Putamen (tissue), 1 donor: ENCODE measurements at places on chromosomes 3 and 15.

- no peak for DNase-seq
Measured at GRCh38 chr3:30659270-30660130, 53.1 kb downstream of the TGFBR2 start.

GRCh38 chr15:76840830-76841460 lies 64.2 kb downstream of the SCAPER start:
- DNase-seq: no peak

DNA sequence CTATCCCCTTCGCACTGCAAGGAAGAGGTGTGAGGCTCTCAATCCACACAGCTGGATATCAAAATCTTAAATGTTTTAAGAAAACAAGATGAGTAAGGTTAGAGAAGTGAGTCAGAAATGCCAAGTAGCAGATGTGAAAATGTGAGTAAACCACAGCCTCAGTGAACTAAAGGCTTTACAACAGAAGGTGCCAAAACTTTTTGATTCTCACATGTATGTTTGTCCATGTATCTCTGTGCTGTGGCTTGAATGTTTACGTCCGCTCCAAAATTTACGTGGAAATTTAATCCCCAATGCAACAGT lies 126.8 kb upstream of the PFN2 start:
- DNase-seq: no peak

DNA sequence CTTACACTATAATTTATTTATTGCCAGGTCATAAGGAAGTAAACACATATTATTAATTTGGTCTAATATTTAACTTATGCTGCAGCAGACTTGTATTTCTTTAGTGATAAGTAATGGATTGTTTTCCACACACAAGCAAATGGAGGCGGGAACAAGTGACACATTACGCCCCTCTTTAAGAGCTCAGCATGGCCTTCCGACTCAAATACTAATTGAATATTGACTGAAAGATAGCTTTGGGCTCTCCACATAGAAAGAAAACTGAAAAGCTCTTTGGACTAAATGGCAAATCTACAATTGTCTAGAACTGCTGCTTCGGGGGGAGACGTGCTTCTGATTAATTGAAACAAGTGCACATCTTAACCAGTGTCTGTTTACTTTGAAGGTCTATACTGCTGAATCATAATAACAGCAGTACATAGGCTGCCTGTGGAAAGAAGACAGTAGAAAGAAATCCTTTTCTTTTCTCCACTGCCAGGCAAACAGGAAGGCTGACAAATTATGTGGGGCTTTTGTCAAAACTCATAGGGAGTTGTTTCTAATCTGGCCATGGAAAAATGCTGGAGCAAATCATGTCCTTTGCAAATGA lies 15.9 kb downstream of the CADPS start:
- no peak for DNase-seq

DNA sequence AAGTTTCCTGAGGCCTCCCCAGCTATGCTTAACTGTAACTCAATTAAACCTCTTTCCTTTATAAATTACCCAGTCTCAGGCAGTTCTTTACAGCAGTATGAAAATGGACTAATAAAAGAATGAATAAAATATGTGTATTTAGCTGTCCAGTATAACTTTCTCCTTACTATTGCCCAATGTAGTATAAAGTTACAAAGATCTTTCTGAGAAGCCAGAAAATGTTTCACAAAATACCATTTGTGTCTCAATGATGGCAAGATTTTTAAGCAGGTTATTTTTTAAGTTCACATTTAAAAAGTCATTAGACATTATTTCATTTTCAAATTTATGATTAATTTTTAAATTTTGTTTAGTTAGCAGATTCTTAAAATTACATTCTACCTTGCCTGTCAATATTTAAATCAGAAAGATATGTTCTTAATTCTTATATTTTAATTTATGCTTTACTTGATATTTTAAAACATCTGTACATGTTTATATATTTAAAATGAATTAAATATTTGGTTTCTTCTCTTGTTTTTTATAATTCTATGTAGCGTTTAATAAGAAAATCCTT lies 189.2 kb downstream of the GBE1 start:
- DNase-seq: no peak

- DNase-seq: no peak
Measured at GRCh38 chr15:77060546-77060945, 10.4 kb downstream of the TSPAN3 start.

- DNase-seq: no peak
Measured at GRCh38 chr15:23441204-23441603, 5.8 kb downstream of the GOLGA6L2 start.

- no peak for DNase-seq
Measured at GRCh38 chr3:23270423-23270822, 67.3 kb downstream of the UBE2E2 start.

DNA sequence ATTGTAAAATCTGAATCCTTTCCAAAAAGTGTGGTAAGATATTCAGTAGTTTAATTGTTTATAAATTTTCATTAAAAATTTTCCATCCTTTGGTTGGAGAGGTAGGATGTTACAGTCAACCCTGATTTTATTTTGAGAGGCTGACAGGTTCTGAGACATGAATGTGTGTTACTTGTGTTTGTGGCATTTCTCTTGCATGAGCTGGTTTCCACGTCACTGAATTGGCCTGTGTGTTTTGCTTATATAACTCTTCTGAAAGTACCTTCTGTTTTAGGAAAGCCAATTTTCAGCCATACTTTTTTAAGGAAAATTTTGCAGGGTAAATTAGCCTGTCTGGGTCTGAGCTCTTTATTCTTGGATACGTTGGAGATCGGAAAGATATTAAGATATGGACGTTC lies 30.7 kb downstream of the PXYLP1 start:
- DNase-seq: no peak

- no peak for DNase-seq
Measured at GRCh38 chr3:105826778-105827634, 41.8 kb downstream of the CBLB start.

DNA sequence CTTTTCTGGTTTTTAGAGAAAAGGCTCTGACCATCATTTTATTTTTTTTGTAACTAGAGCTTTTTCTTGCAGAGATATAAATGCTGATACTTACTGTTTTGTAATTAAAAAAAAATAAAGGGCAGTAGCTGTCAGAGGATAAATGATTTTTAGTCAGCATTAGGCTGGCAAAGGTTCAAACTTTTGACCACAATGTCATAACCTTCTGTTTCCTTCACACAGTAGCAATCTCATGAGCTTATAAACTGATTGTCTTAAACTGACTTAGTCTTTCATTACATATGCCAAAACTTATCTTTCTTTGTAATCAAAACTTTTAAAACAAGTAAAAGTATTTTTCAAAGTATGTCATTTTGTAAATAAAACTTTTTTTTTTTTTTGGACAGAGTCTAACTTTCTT lies 841.9 kb downstream of the OTOL1 start:
- no peak for DNase-seq

- no peak for DNase-seq
Measured at GRCh38 chr3:77025471-77025870, 14.4 kb upstream of the ROBO2 start.

DNA sequence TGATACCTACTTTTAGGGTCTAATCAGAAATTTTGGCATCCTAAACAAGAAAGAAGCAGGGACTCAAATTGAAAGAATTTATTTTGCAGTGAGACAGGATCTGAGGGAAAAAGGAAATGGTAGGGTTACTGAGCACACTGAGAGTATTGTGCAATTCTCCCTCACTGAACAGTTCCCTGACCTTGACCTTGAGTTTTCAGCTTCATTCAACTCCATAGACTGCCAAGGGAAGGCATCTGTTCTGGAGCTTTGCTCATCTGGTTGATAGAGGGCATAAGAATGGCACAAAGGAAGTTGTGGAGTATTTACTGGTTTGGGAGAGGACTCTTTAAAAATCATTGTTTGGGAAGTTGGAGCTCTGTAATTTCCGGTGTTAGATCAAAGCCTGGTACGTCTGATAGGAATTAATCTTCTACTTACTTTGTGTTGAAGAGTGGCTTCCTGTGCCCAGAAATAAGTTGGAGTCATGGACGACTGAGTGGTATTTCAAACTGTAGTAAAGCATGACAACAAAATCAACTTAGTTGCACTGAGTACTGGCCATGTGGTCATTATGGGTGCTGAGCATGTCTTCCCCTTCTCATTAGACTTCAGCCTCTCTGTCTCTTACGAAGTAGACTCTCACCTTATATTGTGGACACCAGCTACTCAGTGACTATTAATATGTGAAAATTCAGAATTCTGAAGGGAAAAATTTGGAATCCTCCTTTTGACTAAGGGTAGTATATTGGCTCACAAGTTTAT lies 40.8 kb downstream of the CLDN1 start:
- no peak for DNase-seq

DNA sequence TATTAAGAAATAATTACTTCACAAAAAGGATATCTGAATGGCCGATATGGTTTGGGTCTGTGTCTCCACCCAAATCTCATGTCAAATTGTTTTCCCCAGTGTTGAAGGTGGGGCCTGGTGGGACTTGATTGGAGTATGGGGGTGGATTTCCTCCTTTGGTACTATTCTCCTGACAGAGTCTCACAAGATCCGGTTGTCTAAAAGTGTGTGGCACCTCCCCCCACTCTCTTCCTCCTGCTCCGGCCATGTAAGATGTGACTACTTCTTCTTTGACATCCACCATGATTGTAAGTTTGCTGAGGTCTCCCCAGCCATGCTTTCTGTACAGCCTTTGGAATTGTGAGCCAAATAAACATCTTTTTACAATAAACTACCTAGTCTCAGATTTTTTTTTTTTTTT lies 34.5 kb downstream of the ZBTB11 start:
- DNase-seq: no peak

GRCh38 chr15:91541286-91541685 lies 312.2 kb upstream of the SLCO3A1 start:
- no peak for DNase-seq

DNA sequence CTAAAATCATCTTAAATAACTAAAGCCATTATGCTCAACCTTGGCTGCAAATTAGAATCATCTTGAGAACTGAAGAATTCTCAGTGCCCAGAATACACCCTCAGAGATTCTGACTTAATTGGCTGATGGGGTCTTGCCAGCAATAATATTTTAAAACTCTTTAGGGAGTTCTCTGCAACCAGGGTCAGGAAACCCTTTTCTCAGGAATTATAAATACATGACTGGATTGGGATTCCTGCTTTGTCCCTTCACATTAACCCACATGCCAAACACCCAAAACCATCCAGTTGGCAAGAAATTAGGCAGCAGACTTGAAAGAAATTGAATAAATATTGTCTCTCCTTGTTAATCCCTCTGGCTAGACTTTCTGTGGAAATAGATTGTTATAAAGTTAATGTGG lies 482.3 kb upstream of the NECTIN3 start:
- DNase-seq: no peak

- peak; percentile 4 for DNase-seq
Measured at GRCh38 chr3:105137911-105138310, 228.8 kb upstream of the ALCAM start.

DNA sequence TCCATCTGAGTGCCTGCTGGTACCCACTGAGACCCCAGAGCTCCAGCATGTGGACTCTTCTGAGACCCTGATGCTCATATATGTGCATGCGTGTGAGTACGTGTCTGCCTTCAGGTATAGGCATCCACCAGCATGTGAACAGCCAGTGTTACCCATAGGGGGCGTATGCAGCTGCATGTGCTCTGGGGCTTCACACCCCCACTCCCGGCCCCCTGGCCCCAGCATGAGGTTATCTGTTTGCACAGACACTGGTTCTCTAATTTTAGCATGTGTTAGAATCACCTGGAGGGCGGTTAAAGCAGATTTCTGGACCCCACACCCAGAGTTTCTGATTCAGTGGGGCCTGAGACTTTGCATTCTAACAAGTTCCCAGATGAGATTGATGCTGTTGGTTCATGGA lies 824 bp upstream of the CILP start:
- DNase-seq: no peak

GRCh38 chr3:40173227-40173721 lies 136.2 kb upstream of the EIF1B start:
- peak; percentile 88 for DNase-seq

GRCh38 chr3:126926684-126927400 lies 56.1 kb upstream of the PLXNA1 start:
- DNase-seq: peak; percentile 38

DNA sequence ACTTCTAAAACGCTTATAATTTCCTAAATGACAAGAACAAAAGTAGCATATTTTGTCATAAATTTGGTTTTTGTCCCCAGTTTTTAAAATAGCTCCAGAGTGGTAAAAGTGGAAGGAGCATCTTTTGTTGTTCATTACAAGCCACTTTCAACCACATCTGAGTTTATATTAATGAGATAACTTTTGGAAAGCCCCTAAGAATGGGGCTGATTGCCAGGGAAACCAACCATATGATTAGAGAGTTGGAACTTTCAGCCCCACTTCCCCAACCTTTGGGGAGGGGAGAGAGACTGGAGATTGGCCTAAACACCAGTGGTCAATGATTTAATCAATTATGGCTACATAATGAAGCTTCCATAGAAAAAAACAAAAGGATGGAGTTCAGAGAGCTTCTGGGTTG lies 57.4 kb downstream of the CPA3 start:
- DNase-seq: no peak

GRCh38 chr3:55458181-55458790 lies 28.8 kb downstream of the WNT5A start:
- no peak for DNase-seq

GRCh38 chr15:37100966-37101215 lies 542 bp upstream of the MEIS2 start:
- DNase-seq: no peak

DNA sequence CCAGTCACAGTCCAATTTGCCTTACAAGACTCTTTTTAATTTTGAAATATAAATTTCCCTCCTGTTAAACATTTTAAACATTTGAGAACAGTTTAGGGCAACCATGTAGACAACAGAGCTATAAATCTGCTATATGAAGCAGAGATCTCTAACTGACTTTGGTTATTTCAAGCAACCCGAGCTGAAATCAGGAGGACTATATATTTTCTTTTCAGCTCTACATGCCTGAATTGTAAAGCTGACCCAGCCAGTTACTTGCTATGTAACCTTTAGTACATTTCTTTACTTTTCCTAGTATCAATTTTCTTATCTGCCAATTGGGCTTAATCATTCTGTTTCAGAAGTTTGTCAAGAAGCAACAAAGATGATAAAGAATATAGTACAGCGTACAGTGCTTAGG lies 457.4 kb upstream of the NECTIN3 start:
- DNase-seq: no peak

DNA sequence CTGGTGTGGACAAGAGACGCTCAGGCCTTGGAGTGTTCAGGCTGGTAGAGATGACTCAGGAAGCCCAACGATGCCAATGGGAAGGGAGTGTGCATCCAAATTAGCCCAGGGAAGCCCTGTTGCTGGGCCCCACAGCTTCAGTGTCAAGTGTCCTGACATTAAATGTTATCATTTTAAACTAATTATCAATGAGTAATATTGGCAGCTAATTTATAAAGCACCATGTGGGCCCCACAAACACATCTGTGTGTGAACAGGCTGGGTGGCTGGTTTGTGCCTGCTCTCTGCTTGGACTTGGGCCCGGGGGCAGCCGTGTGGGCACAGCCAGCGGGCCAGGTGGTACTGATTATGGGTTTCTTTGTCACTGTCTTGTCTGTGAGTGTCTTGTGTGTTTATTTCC lies 15.0 kb downstream of the FBLN2 start:
- DNase-seq: no peak

- no peak for DNase-seq
Measured at GRCh38 chr3:31543375-31543774, 10.7 kb downstream of the STT3B start.
